ENCODE measurements at places on chromosomes 3 and 15.

GRCh38 chr15:25171856-25172687, 217.3 kb downstream of the SNRPN start:
- no peaks in the 10 kb centered on the region for H3K27me3 ChIP-seq
- H3K4me1 ChIP-seq, result no peaks in the 10 kb centered on the region
- no peak for DNase-seq

DNA sequence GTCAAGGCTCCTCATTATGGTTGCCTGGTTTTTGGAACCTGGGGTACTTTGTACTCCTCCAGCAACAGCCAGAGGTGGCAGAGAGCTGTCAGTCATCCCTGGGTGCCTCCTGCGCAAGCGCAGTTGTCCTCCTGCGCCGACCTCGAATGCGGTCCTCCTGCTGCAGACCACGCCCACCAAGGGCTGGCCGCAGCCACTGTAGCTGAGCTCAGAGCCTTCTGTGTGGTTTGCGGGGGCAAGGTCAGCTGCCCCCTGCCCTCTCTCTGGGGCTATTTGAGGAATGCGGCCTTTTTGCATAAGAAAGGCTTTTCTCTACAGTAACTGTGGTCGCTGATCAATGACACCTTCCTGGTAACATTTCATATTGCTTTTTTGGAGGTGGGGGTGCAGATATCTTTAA, 131.3 kb upstream of the SNRPN start:
- no peaks in the 10 kb centered on the region for H3K36me3 ChIP-seq
- H3K4me3 ChIP-seq, result no peak overlapping the region
- no peak overlapping the region for H3K27ac ChIP-seq
- no peak for DNase-seq
- H3K27me3 ChIP-seq, result no peaks in the 10 kb centered on the region
- H3K4me1 ChIP-seq, result no peaks in the 10 kb centered on the region

DNA sequence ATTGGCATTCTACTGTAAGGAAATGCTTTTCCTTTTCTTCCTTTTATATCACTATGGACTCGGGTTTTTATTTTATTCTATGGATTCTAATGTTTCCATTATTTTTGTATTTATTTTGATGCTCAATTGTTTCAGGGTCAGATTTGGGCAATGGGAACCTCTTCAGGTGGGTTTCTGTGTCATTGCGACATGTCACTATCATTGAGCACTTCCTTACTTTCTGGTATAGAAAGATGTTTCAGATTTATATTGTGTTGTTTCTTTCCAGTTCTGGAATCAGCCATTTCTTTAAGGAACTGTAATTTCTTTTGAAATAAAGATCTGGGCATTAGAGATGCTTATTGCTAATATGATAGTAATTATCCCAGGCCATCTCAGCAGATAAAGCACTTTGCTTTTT, 21.8 kb downstream of the GALK2 start:
- no peak overlapping the region for H3K4me3 ChIP-seq

DNA sequence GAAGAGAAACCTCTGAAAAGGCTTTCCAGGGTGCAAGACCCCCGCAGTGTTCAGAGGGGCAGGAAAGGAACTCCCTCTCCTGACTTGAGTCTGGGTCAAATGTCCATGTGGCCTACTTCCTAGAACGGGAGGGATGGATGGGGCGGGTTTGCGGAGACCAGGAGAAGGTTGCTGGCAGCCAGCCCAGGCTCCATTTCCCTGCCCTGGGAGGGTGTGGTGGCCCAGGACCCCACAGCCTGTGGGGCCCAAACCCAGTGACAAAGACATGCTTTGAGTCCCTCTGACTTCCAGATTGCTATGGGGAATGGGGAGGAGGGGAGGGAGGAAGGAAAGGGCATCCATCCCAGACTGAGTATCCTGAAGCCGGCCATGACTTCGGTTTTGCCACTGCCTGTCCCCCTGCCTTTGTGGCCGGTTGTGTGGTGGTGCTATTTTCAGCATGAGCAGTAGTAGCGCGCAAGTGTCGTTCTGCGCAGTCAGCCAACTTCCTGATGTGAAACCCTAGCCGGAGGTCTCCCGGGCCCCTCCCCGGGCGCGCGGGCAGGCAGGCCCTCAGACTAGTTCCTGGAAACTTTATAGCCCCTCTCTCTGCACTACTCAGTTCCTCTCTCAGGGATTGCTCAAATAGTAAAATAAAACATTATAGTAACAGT, 24.4 kb downstream of the MAGEF1 start:
- H3K4me1 ChIP-seq, result no peaks in the 10 kb centered on the region
- no peak for DNase-seq
- no peak overlapping the region for H3K27ac ChIP-seq
- H3K27me3 ChIP-seq, result no peaks in the 10 kb centered on the region
- H3K4me3 ChIP-seq, result no peak overlapping the region
- H3K36me3 ChIP-seq, result no peaks in the 10 kb centered on the region

- DNase-seq, result no peak
- H3K4me3 ChIP-seq, result no peak overlapping the region
- no peaks in the 10 kb centered on the region for H3K36me3 ChIP-seq
- no peak overlapping the region for H3K27ac ChIP-seq
- no peaks in the 10 kb centered on the region for H3K4me1 ChIP-seq
Observed at GRCh38 chr3:123730829-123731228, 146.0 kb upstream of the HACD2 start.

- no peak overlapping the region for H3K4me3 ChIP-seq
- DNase-seq, result no peak
- no peak overlapping the region for H3K27ac ChIP-seq
- H3K27me3 ChIP-seq, result no peaks in the 10 kb centered on the region
- no peaks in the 10 kb centered on the region for H3K36me3 ChIP-seq
- peaks cover 6% of the 10 kb centered on the region for H3K4me1 ChIP-seq
Observed at GRCh38 chr3:36964817-36965216, 20.0 kb upstream of the TRANK1 start.

GRCh38 chr15:75844629-75845335, 1.5 kb downstream of the UBE2Q2 start:
- DNase-seq, result peak; percentile 23
- H3K4me3 ChIP-seq, result peak overlapping the region; percentile 20
- H3K27me3 ChIP-seq, result no peaks in the 10 kb centered on the region
- H3K36me3 ChIP-seq, result peaks cover 4% of the 10 kb centered on the region
- H3K4me1 ChIP-seq, result peaks cover 58% of the 10 kb centered on the region

- no peaks in the 10 kb centered on the region for H3K36me3 ChIP-seq
- H3K4me1 ChIP-seq, result peaks cover 21% of the 10 kb centered on the region
- no peak overlapping the region for H3K27ac ChIP-seq
- H3K4me3 ChIP-seq, result no peak overlapping the region
Observed at GRCh38 chr15:45162771-45163507, 24.8 kb downstream of the SHF start.

DNA sequence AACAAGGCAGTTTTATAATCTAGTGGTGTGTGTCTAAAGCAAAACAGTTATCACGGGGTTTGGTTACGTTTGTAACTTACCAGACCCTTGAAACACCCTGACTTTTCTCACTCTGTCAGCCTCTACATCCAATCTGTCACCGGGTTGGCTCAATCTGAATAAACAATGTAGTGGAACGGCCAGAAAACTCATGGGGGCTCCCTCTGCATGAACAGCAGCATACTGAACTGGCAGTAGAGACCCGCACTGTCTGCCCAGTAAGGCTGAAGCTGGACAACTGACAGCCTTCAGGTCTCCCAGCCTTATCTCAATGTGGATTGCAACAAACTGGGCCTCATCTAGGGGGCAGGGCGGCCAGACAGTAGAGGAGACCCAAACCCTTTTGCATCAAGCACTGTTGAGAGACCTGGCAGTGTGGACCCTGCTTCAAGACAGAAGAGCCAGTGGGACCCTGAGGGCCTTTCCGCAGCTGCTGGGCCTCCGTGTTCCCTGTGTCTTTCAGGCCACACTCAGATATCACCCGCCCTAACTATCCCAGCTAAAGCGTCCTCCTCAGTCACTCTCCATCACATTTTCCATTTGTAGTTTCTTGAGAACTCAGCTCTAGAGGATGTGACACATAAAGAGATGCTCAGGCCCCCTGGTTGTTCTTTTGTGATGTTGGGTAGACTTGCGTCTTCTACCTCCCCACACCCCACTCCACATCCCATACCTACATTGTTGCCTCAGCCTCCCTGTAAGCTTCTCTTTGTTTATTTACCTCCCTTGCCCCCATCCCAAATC, 181.2 kb upstream of the NR2E3 start:
- no peaks in the 10 kb centered on the region for H3K27me3 ChIP-seq
- H3K4me1 ChIP-seq, result no peaks in the 10 kb centered on the region
- no peak overlapping the region for H3K27ac ChIP-seq
- no peaks in the 10 kb centered on the region for H3K36me3 ChIP-seq
- no peak overlapping the region for H3K4me3 ChIP-seq
- DNase-seq, result no peak

- no peak overlapping the region for H3K27ac ChIP-seq
- no peaks in the 10 kb centered on the region for H3K4me1 ChIP-seq
- H3K27me3 ChIP-seq, result no peaks in the 10 kb centered on the region
- no peak for DNase-seq
- H3K4me3 ChIP-seq, result no peak overlapping the region
Observed at GRCh38 chr3:67524046-67524445, 130.4 kb downstream of the SUCLG2 start.

GRCh38 chr3:197338586-197338985, 40.2 kb upstream of the DLG1 start:
- no peak for DNase-seq
- no peak overlapping the region for H3K4me3 ChIP-seq
- no peak overlapping the region for H3K27ac ChIP-seq
- no peaks in the 10 kb centered on the region for H3K36me3 ChIP-seq
- no peaks in the 10 kb centered on the region for H3K27me3 ChIP-seq

- no peak overlapping the region for H3K27ac ChIP-seq
- H3K36me3 ChIP-seq, result no peaks in the 10 kb centered on the region
- no peaks in the 10 kb centered on the region for H3K4me1 ChIP-seq
- no peaks in the 10 kb centered on the region for H3K27me3 ChIP-seq
Observed at GRCh38 chr3:103862415-103862814, 1427.6 kb downstream of the ZPLD1 start.

DNA sequence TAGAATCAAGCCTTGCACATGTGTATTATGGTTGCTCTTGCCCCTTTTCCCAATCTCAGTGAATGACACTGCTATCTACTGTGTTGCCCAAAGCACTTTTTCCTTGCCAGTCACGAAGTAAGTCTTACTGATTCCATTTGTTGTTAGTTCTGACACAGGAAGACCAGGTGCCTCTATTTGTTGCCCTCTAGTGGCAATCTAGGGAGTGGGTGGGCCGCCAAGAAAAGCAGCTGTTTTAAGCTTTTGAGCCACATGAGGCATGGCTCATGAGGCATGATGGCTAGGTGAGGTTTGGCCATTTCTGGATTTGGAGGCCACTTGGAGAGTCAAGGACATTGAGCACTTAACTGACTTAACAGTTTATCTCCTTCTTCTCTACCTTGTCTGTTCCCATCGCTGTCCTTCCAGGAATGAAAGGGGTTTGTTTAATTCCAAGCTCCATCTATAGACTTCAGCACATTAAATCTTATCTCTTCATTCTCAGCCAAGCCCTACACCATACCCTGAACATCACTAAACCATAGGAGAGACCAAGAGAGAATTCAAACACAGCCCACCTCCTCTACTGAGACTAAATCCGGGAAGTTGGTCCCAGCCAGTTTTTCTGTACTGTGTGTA, 103.1 kb downstream of the HCN4 start:
- H3K27ac ChIP-seq, result no peak overlapping the region
- H3K4me3 ChIP-seq, result no peak overlapping the region
- DNase-seq, result peak; percentile 39
- no peaks in the 10 kb centered on the region for H3K4me1 ChIP-seq
- no peaks in the 10 kb centered on the region for H3K36me3 ChIP-seq

GRCh38 chr3:125349556-125350165, 25.5 kb downstream of the ZNF148 start:
- no peak for DNase-seq

DNA sequence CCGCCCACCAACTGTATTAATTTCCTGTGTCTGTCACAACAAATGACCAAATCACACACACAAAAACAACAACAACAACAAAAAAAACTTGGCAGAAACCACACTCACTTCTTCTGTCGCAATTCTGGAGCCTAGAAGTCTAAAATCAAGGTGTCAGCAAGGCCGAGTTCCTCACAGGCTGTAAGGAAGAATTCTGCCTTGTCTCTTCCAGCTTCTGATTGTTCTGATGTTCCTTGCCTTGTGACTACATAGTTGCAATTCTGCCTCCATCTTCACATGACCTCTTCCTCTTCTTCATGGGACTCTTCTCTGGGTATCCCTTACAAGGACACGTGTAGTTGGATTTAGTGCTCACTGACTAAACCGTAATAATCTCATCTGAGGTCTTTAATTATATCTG, 61.4 kb downstream of the IL12A start:
- no peaks in the 10 kb centered on the region for H3K27me3 ChIP-seq
- H3K27ac ChIP-seq, result no peak overlapping the region
- no peaks in the 10 kb centered on the region for H3K36me3 ChIP-seq
- no peaks in the 10 kb centered on the region for H3K4me1 ChIP-seq
- no peak for DNase-seq

DNA sequence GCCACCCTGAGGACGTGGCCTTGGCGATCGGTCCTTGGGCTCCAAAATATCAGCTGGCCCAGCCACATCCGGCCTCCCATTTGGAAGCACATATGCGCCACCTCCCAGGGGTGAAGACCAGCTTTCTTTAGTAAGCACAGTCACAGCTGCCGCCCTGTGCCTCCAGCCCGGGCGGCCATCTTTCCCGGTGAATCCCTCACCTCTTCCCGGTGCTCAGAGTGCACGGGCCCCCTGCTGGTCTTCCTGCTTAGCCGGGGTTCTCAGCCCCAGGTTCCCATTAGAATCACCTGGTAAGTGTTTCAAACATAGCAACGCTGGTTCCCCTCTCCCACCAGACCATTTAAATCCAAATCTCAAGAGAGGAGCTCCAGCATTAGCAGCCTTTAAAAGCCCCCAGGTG, 232.2 kb downstream of the VPS13C start:
- no peak for DNase-seq
- no peaks in the 10 kb centered on the region for H3K27me3 ChIP-seq
- H3K4me3 ChIP-seq, result no peak overlapping the region
- no peak overlapping the region for H3K27ac ChIP-seq

DNA sequence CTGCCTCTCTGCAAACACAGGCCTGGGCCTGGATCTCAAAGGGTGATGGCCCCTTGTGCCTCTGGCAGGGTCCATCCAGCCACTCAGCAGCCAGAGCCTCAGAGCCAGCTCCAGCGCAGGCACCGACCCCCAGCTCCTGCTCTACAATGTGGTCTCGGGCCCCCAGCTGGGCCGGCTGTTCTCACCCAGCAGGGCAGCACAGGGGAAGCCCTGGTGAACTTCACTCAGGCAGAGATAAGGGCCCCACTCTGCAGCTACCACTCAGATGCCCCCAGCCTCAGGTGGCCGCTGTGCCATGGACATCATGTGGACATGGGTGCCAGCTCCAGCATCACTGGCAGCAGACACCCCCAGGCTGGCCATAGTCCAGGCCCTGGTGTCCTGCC, 173.1 kb downstream of the TBC1D2B start:
- no peak for DNase-seq
- no peaks in the 10 kb centered on the region for H3K27me3 ChIP-seq
- H3K27ac ChIP-seq, result no peak overlapping the region

DNA sequence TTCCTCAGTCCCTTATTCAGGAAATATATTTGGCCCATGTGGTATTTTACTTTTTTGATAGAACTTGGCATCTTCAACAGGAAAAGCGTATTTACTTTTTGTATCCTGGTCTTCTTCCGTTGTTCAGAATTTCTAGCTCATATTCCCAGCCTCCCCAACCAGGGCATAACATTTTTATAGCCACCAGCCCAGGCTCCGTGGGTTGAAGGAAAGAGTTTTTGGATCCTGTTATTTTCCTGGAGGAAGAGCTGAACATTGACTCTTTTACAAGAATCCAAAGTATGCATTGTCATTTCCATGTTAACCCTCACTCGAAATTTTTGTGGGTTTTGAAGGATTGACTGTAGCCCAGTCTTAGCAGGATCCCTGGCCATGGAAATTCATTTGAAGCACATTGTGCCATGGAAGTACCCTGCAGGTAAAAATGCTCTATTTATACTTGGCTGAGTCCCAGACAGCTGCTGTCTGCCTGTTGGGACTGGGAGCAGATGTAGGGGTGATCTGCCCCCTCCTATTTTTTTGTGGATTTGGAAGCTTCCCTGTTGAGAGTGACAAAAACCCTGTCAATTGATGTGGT, 98.8 kb downstream of the AKAP13 start:
- H3K27ac ChIP-seq, result no peak overlapping the region
- H3K4me1 ChIP-seq, result peaks cover 60% of the 10 kb centered on the region
- no peak for DNase-seq

Data from CD4-positive, alpha-beta memory T cell (primary cell).